ENCODE measurements at places on chromosomes 13 and 19.

- DNase-seq: no peak
Measured at GRCh38 chr13:38730332-38730731, 43.5 kb downstream of the FREM2 start.

DNA sequence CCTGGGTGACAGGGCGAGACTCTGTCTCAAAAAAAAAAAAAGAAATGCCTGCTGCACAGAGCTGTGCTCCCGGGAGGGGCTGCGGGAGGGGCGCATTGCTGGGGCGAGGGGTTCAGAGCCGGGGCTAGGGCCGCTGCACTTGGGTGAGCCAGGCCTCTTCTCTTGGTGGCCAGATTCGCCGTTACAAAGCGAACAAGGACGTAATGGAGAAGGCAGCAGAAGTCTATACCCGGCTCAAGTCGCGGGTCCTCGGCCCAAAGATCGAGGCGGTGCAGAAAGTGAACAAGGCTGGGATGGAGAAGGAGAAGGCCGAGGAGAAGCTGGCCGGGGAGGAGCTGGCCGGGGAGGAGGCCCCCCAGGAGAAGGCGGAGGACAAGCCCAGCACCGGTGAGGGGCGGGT is 19.0 kb downstream of the PLIN4 start:
- no peak for DNase-seq

DNA sequence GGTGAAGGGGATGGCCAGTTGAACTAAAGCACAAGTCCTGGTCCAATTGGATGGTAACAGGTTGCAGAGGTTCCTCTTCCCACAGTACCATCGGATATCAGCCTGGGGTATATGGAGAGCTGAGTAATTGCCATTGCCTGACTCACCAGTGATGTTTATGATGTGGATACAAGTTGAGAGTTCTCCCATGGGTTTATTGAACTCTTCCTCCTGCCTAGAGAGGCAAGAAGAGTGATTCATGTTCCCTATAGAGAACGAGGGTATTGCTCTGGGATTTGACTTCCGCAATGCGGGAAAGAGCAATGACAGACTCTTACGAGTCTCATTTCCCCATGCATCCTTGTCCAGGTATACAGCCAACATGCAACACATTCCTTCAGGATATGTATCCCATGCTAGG is 111.3 kb upstream of the PCDH9 start:
- DNase-seq: no peak

DNA sequence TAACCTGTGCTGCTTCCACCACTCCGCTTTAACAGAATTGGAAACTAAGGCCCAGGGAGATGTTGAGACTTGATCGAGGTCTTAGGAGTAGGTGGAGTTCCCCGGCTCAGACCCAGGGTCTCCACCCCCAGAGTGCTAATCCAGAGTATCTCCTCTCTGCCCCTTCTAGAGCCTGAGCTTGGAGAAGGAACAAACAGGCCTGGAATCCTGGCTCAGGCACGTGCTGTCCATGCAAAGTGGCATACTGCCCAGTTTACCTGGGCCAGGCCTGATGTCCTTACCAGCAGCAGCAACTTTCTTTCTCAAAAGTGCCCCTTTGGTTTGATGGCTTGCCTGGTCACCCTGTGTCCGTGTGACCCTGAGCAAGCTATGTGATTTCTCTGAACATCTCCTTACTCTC is 3.7 kb downstream of the SYNGR4 start:
- no peak for DNase-seq

GRCh38 chr19:1134431-1134830 is 30.6 kb downstream of the GPX4 start:
- no peak for DNase-seq

DNA sequence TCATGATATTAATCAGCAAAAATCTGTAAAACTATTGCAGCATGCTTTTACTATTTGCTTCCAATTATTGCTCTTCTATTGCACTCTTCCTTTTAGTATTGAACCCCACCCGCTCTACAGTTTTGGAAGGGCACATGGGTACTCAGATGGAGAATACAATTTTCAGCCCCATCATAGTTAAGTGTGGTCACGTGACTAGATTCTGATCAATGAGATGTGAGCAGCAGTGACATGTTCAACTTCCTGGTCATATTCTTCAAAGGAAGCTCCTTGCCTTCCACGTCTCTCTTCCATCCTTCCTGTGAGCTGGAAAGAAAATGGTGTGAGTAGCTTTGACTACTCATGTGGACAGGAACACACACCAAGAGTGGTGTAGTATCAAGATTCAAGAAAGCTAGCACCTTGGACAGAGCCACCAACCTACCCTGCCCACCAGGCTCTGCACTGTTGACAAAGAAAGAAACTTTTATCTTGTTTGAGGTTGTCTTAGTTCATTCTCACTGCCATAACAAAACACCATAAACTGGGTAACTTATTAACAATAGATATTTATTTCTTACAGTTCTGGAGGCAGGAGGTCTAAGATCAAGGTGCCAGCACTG is 3.8 kb upstream of the FGF14 start:
- no peak for DNase-seq

DNA sequence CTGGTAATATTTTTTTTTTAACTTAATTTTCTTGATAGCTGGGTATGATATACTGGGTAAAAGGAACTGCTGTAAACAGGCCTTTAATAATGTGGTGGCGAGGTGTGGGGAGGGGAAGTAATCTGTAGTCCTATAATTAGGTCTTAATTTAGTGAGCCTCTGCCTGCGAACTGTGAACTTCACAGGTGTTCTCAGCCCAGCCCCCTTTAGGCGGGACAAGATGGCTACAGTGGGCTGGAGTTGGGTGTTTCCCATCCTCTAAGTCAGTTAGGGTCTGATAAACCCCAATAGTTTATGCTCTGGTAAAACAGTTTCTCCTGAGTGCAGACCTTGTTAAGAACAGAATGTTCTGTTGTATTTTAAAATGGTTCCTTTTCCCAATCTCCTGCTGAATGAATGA is 97.6 kb upstream of the SERP2 start:
- DNase-seq: no peak

- no peak for DNase-seq
Measured at GRCh38 chr13:43751624-43752023, 35.1 kb downstream of the ENOX1 start.

DNA sequence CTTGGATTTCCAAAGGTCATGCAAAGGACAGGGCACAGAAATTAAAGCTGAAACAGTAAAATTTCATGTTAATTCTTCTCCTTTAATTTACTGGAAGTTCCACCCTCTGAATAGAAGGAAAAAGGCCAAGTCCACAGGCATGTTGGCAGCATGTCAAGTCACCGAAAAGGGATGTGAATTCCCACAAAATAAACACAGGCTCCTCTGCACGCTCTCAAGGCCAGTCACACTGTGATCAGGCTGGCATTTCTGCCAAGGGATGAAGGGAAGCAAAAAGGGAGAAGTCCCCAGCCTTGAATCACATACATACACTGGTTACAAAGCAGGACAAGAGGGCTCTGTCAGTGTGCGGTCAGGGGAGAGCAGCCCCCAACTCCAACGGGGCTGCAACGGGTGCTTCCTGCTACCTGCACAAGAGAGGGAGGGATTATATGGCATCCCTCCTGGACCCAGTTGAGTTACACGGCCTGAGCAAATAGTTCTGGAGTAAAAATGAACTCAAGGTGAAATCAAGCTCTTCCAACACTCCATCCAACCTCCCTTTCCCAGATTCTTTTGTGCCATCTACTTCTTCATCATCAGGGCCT is 6.9 kb downstream of the DCLK1 start:
- no peak for DNase-seq

DNA sequence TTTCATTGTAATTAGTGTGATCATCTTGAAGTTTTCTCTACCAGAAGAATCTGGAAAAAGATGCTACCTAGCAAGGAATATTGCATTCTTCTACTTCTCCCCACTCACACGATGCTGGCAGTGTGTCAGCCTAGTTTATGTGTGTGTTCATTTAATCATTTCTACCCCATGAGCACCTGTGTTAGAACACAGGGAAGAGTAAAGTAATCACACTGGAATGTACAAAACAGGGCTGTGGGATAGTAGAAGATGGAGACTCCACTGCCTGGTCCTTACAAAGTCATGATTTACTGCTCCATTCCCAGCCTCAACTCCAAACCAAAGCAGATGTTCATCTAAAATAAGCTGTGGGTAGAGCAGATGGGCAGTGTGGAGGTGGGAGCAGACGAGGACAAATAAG is 47.7 kb upstream of the RGCC start:
- no peak for DNase-seq

DNA sequence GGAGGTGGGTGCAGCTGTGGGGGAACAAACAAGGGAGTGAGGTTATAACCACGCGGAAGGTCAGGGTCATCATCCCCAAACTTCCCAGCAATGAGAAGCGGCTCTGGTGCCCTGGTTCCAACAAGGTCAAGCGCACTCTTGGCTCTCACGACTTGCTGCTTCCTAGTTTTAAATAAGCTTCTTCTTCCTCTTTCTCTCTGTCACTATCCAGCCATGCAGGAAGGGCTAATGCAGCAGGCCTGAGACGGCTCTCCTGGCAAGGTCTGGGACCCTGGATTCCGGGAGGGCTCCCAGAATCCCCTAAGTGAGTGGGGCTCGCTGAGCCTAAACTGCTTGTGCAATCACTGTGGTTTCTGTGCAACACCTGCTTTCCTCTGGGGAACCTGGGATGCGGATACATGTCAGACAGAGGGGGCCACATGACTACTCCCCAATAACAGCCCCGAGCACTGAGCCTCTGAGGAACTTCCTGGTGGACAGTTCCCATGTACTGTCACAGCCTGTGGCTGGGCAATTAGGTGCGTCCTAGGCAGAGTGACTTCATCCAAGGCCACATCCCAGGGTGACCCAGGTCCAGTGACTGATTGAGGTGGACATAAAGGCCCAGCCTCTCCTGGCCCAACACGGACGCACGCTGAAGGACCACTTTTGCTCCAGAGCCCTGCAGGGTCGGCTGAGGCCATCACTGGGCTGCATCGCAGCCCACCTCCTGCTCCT is 24.2 kb downstream of the VRK3 start:
- no peak for DNase-seq

DNA sequence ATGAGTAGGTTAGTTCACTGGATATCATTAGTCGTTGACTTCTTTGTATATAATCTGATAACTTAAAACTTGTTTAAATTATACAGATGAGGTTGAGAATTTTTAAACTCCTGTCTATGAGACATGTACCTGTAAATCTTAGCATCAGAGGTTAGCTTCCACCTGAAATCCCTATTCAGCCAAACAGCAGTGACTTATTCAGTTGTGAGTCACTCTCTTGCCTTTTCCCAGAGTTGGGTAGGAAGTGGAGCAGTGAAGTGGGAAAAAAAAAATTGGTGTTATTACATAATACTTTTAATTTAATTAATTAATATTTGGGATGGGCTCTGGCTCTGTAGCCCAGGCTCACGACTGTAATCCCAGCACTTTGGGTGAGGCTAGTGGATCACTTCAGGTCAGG is 32.9 kb downstream of the ZNF701 start:
- DNase-seq: no peak

GRCh38 chr19:33456845-33457220 is 64.8 kb downstream of the PEPD start:
- no peak for DNase-seq

DNA sequence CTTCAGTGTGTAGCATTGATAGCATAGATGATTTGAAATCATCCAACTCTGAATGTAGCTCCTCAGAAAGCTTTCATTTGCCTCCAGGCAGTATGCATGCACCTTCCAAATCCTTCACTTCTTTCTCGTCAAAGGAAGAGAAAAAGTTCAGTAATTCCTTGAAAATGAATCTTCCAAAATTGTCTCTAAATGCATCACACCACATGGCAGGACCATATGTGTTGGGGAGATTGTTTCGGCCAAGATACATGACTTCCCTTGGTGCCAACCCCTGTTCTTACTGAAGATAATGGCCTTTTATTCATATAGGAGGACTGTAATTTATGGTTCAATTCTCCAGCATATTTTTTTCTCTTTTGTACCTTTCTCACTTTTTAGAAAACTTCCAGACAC is 315.6 kb upstream of the SPRY2 start:
- DNase-seq: no peak

DNA sequence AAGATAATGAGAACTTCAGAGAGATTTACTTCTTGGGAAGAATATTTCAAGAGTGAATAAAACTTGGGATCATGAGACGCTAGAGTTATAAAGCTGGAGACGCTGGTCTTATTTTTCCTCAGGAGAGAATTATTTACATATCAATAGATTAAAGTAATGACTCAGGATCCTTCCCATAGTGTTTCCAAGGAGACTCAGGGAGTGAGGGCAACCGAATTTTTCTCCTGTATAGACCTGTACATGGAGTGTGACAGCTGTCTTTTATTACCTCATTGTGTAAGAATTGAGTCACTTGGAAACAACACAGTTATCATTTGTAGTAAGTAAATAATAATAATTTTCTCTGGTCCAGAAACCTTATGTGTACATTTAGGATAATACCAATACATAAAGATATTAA is 1905.5 kb downstream of the OLFM4 start:
- no peak for DNase-seq

DNA sequence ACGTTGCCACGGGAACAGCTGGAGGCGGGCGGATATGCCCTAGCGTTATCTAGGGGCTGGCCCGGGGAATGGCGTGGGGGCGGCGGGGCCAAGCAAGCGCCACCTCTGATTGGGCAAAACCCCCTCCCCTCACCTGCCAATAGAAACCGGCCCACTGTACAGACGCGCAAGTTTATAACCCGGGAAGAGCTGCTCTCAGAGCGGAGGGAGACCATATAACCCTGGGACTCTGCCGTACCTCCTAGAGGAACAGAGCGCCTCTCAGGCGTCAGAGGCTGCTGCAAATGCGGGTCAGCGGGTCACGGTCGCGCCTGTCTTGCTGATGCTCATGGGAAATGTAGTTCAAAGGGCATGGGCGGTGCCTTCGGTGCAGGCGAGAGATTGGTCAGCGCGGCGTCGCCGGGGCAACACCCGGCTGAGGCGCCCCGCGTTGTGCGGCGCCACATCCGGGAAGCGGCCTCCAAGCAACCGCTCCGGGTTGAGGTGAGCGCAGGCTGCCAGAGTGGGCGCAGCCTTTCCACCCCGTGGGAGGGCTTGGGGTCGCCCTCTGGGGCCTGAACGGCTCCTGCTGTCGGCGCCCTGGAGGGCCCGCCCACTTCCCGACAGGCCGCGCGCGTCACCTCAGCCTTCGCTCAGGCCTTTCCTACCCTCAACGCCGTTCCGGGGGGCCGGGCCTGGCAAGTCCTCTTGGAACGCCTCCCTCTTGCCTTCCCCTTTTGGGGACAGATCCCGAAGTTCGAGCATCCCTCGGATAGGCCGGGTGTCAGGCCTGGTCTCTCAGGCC is at the start of gene ZNF446:
Gene ZNF446, plus strand, starts transcription at position 639 of the 784 bp plus-strand sequence. CDS start 867 bp downstream, outside the sequence.
- peak; percentile 87 for DNase-seq

DNA sequence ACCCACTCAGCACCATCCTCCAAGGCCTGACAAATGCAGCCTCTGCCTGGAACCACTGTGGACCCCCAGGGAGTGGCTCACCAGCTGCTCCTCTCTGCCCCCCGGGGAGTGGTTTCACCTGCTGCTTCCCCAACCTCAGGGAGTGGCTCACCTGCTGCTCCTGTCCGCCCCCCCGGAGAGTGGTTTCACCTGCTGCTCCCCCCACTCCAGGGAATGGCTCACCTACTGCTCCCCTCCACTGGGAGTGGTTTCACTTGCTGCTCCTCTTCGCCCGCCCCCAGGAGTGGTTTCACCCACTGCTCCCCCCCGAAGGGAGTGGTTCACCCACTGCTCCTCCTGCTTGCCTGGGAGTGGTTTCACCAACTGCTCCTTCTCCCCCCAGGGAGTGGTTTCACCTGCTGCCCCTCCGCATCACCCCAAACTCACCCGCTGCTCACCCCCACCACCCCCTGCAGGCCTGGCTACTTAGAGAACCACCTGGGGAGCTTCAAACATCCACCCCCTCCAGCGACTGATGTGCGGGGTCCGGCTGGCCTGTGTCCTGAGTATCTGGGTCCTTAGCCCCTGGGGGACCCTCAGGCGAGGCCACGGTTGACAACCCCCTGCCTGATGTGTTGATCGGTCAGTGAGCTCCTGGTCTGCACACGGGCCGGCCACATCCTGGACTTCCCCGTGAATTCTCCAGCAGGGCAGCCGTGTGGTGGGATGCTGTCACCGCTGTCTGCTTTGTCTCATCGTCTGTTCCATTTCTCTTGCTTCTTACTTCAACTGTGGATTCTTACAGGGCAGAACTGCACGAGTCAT is 14.6 kb upstream of the TMEM255B start:
- DNase-seq: no peak

All from stimulated activated CD8-positive, alpha-beta memory T cell treated with anti-CD3 and anti-CD28 coated beads, Interleukin-7, amount 100 ng/mL, for 1 hour (primary cell).